Activated gamma-delta T cell treated with anti-CD3 and anti-CD28 coated beads, Interleukin-2, amount 50 U/mL, for 16 hours (primary cell): ENCODE measurements at places on chromosomes 1 and 21.

DNA sequence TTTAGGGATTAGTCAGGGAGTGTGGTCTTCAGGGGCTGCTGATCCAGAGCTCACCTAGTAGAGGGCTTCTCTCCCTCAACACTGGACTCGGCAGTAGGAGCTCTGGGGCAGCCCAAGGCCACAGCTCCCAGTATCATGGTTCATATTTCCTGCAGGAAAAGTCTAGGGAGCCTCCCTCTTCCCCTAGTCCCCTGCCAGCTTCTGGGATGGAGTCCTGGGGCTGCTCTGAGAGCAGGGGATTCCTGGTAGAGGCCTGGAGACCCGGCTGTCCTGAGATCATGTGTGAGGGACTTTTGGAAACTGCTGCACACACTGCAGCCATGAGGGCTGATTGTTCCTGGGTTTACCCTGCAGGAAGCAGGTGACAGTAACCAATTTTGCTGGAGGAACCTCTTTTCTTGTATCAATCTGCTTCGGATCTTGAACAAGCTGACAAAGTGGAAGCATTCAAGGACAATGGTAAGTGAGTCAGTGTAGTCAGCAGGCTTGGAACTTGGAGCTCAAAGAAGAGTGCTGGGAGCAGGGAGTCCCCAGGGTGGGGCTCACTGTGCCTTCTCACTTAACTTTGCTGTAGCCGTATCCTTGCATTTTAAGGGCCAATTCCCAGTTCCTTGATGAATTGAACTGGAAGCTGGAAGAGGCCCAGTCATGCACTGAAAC lies 16.3 kb downstream of the STRIP1 start:
- no peak for DNase-seq

DNA sequence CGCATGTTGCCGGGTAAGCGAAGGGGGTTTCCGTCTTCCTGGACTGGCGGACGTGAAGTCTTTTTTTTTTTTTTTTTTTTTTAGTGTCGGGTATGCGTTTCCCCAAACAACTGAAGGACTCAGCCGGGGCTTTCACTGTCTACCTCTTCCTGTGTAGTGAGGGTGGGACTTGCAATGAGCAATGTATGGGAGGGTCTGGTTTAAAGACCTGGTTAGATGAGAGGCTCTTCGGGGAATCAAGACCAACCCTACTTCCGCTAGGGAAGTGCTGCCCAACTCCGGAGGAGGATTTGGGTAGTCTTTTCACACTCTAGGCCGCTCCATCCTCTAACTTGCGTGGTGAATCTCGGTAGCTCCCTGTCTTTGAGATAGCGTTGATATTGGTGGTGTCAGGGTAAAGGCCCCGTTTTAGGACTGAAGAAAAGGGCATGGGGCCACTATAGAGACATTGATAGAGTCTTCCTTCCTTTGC lies 754 bp downstream of the PRRC2C start:
- peak; percentile 72 for DNase-seq

DNA sequence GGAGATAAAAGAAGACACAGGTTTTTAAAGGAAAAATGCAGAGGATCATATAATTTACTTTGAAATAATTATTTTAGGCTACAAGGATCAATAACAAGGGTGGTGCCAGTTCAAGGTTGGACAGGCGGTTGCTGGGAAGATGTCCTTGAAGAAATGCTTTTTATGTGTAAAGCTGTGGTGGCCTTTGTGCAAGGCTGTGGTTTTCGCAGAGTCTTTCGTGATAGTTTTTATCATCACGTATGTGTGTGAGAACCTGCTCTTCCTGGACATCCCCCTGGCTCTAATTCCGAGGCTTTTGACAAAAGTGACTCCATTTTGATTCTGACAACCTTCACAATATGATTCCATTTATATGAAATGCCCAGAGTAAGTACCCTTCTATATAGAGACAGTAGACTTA lies 85.8 kb upstream of the COG2 start:
- no peak for DNase-seq

- DNase-seq: no peak
These were observed 93.1 kb downstream of the VAV3 start for GRCh38 chr1:107871687-107872395.

- DNase-seq: no peak
These were observed 132.6 kb downstream of the NTPCR start for GRCh38 chr1:233082778-233083550.

GRCh38 chr21:32666258-32666657 lies 54.1 kb upstream of the CFAP298 start:
- no peak for DNase-seq

DNA sequence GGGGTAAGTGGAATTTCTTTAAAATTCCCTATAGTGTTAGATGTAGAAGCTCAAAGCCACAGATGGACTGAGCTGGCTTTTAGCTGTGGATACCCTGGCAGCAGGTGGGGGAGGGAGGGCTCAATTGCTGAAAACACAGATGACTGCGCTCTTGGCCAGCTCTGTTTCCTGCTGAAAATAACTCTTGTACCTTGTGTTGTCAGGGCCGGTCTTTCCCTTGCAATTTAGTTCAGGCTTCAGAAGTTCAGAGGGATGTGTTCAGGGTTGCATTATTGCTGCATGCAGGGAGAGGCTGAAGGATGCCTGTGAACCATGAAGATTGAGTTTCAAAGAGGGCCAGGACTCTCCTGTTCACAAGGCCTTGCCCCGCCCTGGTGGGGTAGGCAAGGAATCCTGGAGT lies 58.1 kb upstream of the GCLM start:
- no peak for DNase-seq
